ENCODE measurements at places on chromosomes 7 and 10.

GRCh38 chr7:131674131-131674530 lies 117.7 kb upstream of the PODXL start:
- no peak for DNase-seq

GRCh38 chr7:45184326-45185027 lies 26.9 kb downstream of the RAMP3 start:
- no peak for DNase-seq

DNA sequence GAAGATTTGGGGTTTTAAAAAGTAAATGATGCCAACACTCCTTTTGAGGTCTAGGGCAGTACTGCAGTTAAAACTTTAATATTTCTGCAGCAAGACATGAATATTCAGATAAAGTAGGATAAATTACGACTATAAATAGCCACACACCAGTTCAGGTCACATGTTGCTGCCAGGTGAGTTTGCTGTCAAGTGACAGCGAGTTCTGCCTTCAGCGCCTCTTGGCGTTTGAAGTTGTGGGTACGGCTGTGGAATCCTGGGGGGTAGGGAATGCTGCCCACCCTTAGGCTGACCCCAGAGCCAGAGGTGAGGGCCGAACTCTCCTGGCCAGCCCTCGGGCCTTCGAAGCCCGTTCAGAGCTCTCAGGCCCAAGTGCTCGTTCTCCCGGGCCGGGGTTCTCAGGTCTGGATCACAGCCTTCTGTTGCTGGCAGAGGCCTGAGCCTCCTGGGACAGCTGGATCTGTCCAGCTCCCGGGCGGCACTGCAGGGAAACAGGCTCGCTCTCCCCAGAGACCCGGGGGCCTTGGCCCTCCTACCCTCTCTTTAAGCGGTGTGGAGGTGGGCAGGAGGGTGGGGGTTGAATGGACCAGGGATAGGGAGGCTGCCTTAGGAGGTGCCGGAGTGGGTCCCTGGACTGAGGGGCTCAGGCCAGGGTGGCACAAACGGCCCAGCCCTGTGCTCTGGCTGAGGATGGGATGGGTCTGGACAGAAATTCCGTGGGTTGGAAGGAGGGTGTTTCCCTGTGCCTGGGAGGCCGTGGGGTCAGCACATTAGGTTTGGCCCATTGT lies 5.4 kb downstream of the BRI3 start:
- no peak for DNase-seq

GRCh38 chr10:91350651-91351081 lies 59.5 kb upstream of the HECTD2 start:
- no peak for DNase-seq

DNA sequence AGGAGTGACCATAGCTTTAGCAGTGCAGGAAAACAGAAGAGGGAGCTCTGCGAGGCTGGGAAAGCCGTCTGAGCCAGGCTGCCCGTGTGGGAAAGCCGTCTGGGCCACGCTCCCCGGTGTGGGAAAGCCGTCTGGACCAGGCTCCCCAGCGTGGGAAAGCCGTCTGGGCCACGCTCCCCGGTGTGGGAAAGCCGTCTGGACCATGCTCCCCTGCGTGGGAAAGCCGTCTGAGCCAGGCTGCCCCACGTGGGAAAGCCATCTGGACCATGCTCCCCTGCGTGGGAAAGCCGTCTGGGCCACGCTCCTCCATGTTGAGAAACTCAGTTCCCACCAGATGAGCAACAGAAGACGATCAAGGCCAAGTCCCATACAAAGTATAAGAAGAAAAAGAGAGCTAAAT lies 101.8 kb downstream of the GALNT11 start:
- no peak for DNase-seq

GRCh38 chr10:3554121-3554522 lies 230.9 kb downstream of the KLF6 start:
- DNase-seq: no peak

DNA sequence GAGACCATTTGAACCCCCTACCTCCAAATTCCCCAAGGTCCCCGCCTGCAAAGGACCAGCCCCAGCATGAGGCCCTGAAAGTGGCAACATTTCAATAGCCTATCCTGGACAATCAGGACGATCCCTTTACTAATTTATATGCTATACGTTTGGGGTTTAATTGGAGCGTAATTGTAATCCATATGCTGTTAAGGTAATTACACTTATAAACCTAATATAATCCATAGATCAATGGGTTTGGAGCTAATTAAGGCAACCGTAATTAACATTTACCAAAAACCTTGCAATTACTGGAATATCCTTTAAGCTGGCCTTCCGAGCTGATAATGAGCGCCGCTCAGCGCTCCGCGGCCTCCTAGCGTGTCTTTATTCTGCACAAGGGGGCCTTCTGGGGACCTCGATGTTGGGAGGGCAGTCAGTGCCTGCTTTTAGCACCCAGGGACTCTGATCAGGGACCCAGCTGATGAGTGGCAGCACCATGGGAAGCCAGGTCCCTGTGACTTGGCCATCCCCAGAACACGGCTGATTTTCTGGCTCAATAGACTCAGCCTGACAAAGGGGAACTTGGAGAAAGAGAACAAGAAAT lies 91.2 kb downstream of the LHPP start:
- DNase-seq: no peak

- no peak for DNase-seq
These were observed 407.8 kb upstream of the PODXL start for GRCh38 chr7:131964203-131964602.
